ENCODE measurements at places on chromosomes 2 and 18. TPM values are rescaled to one million over a fixed set of nuclear protein-coding genes. Genes with fewer than 3 reads are reported as not detected.

The ROCK2 gene
- 18.0 TPM for total RNA-seq

GRCh38 chr18:64322189-64322588, 173.3 kb upstream of the LINC00305 start:
- no peak for DNase-seq

GRCh38 chr2:21356857-21357255, 233.1 kb downstream of the TDRD15 start:
- DNase-seq = no peak

DNA sequence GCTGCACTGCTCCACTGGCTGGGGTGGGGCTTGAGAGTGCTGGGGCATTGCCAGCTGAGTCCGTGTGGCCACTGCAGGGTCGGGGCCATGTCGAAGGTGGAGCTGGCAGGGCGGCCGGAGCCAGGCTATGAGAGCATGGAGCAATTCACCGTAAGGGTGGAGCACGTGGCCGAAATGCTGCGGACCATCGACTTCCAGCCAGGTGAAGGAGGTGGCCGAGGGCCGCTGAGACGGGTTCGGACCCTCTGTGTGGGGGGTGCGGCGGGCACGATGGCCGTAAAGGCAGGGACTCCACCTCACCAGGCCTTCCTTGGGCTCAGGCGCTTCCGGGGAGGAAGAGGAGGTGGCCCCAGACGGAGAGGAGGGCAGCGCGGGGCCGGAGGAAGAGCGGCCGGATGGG, 2.1 kb downstream of the UCN start:
- no peak for DNase-seq

The UGT1A3 gene
- not detected for total RNA-seq

The TANC1 gene
- total RNA-seq = 65.8 TPM

DNA sequence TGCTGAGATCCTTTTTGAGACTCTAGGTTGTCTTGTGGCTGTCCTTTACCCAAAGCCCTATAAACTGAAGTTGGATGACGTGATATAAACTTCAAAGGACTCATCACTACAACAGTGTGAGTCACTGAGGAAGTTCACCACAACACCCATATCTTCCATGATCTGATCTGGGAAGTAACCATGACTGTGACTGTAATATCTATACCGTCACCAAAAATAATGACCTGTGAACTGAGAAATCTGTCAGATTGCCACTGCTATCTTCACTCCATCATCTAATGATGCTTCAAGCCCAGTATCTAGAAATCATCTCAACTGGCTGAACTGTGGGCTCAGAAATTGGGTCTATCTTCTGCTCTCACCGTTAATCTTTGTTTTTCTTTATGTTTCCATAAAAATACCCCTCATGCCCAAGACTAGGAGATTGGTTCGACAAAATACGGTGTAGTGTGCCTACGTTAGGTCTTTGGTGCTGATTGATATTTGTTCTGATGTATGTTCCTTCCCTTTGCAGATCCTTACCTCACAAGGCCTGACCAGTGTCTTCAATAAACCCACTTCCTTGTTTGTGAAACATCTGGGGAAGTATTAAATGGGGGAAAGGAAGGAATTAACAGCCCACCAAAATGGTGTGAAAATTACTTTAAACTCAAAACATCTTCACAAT, 78.2 kb downstream of the MYL12B start:
- no peak for DNase-seq

DNA sequence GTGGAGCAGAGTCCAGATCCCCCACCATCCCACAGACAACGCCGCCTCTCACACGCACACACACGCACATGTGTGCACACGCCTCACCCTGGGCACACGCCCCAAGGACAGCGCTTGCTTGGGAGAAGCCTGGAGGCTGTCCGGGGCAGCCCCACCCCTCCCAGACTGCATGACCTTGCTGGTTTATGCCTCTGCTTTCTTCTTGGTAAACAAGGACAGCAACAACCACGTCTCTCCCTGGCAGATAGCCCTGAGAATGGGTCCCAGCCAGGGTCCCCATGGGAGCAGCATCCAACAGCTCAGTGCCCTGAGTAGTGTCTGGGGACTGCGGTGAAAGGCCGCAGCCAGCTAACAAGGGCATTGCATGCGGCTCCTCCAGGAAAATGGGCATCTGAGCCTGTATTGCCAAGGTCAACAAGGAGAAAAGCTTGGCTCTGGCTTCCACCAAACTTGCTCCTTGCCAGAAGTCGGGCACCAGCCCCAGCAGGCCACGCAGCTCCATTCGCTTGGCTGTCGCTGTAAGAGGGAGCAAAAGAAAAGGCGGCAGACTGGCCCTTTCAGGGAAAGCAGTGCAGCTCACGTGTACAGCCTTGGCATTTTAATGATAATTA, 234.6 kb downstream of the EIPR1 start:
- DNase-seq = peak; percentile 85

DNA sequence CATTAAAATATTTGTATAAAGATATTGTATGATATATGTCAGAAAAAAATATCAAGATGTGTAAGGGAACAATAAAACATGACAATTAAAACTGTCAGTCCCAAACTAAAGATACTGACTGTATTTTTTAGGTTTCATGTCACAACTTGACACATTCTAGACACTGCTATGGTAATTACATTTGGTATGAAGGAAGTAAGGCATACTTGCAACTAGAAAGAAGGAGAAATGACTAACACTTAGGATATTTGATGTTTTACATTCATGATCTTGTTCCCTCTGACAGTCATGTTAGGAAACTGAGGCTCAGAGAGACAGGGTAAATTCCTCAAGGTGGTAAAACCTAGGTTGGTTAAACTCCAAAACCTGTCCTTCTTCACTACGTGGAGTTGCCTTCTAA, 68.3 kb downstream of the TMEFF2 start:
- DNase-seq = no peak

DNA sequence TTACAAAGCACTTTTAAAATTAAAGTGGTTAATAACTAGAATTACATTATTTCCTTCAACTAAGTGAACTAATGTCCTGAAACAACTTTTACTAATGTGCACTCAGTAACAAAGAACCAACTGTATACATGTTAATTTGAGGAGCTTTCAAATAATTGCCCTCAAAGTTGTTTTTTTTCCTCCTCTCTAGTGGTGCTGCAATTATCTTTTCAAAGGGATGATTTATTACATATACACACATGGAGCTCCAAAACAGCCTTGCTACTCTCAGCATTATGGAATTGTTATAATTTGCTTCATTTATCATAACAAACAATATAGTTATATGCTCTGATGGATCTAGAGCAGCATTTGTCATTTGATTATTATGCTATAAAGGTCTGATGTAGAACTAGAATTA, 246.3 kb upstream of the RASGRP3 start:
- DNase-seq = no peak

The KLF7 gene
- 16.0 TPM for total RNA-seq

GRCh38 chr18:45066210-45066609, 385.5 kb downstream of the SETBP1 start:
- DNase-seq = no peak

DNA sequence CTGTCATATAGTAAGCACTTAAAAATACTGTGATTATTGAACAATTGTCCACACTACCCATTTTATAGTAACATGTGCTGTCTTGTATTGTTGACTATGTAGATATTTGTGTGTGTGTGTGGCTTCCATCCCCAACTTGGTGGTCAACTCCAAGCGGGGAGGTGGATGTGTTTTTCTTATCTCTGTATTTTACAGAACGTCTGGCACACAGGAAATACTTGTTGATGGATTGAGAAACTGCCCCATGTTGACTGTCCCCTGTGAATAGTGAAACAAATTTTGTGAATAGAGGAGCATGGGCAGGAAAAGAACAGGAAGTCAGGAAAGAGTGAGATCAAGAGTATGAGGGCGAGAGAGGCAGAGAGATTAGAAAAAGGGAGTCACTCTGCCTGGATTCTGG, 83.6 kb downstream of the CELF4 start:
- DNase-seq = no peak

The EMX1 gene
- total RNA-seq = 0.26 TPM

GRCh38 chr2:217843324-217843723, 159.5 kb downstream of the TNS1 start:
- no peak for DNase-seq

DNA sequence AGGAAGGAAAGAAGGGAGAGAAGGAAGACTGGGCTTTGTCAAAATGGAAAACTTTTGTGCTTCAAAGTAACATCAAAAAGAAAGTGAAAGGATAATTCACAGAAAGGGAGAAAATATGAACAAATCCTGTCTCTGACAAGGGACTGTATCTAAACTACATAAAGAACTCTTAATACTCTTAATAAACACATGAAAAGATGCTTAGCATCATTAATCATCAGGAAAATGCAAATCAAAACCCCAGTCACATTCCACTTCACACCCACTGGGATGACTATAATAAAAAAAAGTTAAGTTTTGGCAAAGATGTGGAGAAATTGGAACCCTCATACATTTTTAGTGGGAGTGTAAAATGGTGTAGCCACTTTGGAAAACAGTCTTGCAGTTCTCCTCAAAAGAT, 11.8 kb upstream of the ZFP36L2 start:
- DNase-seq = no peak

DNA sequence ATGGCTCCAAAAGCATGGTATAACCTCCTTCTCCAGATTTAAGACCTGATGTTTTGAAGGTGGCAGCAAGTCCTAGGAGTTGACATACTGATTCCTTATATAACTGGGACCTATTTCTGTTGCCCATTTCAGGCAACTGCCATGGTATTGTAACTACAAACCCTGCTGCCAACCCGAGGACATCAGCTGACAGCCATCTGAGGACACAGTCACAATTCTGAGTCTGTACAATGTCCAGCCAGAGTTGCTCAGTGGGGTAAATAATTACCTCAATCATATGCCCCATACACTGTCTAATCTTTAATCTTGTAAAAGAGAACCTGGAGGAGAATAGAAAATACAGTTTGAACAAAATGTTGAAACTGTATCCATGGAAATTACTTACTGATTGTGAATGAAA, 8.7 kb upstream of the GAREM2 start:
- DNase-seq = no peak

The UGT1A5 gene
- total RNA-seq = not detected

The TBR1 gene
- total RNA-seq = not detected

- no peak for DNase-seq
Measured at GRCh38 chr2:199147216-199147615, 310.5 kb downstream of the SATB2 start.

- no peak for DNase-seq
Measured at GRCh38 chr18:45482286-45482685, 133.0 kb upstream of the SLC14A2 start.

The TEX44 gene
- total RNA-seq = not detected

GRCh38 chr18:8286303-8286702, 322.9 kb upstream of the RAB12 start:
- DNase-seq = no peak

DNA sequence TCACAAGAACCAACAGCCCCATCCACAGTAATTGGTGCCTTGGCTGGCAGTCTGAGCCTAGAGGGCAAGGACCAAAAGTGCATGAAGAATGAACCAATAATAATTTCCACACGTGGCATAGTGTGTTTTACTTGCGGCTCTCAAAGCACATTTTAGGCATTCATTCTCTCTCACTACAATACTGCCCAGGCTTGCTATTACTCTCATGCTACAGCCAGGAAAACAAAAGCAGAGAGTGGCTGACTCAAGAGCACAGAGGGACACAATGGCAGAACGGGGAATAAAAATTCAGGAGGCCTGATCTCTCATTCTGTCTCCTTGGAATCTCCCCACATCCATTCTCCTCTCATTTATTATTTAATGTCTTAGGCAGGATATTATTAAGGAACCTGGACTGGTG, 57.0 kb upstream of the NOL4 start:
- DNase-seq = no peak

The SPHKAP gene
- 0.49 TPM for total RNA-seq

The RTN4 gene
- total RNA-seq = 290 TPM

DNA sequence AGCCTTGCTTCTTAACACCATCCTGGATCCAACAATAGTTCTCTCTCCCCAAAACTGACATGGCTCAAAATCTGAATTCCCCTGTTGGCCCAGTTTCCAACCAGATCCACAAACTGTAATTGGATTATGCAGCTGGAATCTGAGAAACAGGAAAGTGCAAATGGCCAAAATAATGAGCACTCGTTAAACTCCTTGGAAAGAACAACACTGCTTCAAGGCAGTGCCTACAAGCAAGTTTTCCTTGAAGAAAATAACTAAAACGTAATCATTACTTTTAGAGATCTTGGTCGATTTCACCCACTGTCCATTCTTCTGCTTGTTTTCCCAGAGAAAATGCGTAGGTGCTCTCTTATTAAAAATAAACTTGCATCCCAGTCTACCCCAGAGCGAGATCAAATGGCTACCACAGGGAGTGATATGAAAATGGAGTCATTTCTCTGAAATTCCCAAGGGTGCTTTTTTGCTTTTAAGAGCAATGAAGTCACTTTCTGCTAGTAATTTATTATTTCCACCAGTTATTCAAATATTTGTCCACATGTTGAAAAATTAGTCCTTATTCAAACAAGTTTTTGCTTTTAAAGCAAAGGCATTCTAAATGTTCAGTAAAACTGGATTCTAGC, 264.2 kb downstream of the C1D start:
- no peak for DNase-seq

The FAP gene
- 2.2 TPM for total RNA-seq

DNA sequence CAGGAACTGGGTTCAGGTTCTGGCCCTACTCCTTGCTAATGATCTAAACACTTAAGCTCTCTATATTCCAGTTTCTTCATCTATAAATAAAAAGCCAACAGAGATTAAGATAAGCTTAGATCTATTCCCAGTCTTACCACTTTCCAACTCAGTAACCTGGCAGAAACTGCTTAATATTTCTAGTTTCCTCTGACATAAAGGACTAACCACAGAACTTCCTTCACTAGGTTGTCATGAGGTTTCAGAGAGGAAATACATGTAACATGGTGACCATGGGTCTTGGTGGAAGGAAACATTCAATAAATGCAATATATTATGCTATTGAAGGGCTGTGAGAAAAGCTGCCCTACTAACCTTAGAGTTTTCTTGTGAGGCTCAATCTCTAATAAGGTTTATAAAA, 114.4 kb upstream of the PDE1A start:
- DNase-seq = no peak

- no peak for DNase-seq
Measured at GRCh38 chr2:30456106-30456505, 9.1 kb downstream of the LCLAT1 start.

- DNase-seq = no peak
Measured at GRCh38 chr2:83115606-83116005, 1343.5 kb downstream of the SUCLG1 start.

DNA sequence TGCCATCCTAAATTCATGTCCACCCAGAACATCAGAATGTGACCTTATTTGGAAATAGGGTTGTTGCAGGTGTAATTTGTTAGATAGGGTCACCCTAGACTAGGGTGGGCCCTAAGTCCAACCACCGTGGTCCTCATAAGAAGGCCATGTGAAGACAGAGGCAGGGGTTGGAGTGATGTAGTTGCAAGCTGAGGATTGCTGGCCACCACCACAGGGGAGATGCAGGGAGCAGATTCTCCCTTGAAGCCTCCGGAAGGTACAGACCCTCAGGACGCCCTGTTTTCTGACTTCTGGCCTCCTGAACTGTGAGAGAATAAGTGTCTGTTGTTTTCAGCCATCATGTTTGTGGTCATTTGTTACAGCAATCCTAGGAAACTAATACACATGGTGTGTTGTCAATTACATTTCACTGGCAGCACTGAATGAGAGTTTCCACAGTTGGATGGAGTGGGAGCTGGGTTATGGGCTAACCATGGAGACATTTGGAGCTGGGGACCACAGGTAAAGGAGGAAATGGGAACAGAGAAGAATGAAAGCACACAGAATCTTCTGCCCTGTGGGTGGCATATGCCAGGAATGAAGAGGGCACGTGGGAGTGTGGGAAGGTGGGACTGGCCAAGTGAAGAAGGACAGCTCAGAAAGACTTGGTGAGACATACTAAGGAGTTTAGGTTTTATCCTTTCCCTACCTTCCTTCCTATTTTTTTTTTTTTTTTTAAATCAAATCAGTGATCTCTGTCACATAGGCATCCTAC, 266.0 kb downstream of the MYCN start:
- DNase-seq = no peak

The ORC2 gene
- 20.8 TPM for total RNA-seq

Measured in lower leg skin (tissue), 4 donors.